ENCODE measurements at places on chromosomes 3 and 15.

- no peak for DNase-seq
These were observed 478.5 kb upstream of the CBLB start for GRCh38 chr3:106347350-106347749.

GRCh38 chr3:187014417-187014864 is 84.1 kb downstream of the ST6GAL1 start:
- DNase-seq = no peak

DNA sequence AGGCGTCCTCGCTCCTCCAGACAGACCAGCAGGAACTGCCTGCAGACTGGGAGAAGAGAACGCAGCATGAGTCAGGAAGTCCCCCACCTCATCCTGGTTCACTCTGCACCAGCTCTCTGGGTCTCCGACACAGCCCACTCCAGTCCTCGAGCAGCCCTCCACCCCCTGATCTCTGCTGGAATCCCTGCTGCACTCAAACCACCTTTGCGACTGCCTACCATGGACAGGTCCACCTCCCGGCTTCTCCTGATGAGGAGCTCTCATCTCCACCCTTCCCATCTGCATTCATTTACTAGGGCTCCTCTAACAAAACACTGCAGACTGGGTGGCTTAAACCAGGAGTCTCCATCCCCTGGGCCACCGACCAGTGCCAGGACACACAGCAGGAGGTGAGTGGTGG is 202.3 kb upstream of the IGF1R start:
- no peak for DNase-seq

GRCh38 chr3:108488631-108489030 is 21.8 kb downstream of the MYH15 start:
- DNase-seq = no peak

- DNase-seq = no peak
These were observed 196.9 kb upstream of the PRICKLE2 start for GRCh38 chr3:64422192-64422591.

- DNase-seq = no peak
These were observed 123.3 kb downstream of the GABRG3 start for GRCh38 chr15:27094235-27094634.

GRCh38 chr15:98734466-98735199 is 86.3 kb downstream of the IGF1R start:
- DNase-seq = peak; percentile 63

DNA sequence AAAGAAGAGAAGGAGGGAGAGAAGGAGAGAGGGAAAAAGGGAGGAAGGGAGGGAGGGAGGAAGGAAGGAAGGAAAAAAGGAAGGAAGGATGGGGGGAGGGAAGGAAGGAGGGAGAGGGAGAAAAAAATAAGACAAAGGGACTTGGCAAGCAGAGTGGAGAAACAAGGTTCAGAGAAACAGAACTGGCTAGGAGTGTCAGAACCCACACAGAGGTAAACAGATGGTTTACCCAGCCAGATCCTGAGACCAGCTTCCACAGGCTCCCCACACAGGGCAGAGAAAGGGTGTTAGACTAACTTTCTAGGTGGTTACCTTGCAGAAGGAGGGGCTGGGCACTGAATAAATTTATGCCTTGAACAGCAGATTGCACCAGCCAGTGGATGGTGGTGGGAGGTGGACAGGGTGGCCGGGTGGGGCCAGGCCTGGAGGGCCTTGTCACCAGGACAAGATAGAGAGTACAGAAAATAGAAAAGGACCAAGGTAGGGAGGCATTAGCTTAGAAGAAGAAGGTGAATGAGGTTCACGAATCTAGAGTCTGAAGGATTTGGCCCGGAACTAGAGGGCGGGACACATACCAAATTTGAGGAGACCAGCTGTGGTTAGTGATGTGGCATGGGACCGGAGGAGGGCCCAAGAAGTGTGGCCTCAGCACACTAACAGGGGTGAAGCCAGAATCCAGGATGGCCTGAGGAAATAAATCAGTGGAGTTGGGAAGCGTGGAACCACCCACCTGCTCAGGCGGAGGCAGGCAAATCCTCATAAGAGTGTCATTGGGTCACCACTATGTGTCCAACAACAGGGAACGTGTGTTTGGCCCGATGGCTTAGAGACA is 1.2 kb upstream of the TM4SF1 start:
- DNase-seq = no peak

DNA sequence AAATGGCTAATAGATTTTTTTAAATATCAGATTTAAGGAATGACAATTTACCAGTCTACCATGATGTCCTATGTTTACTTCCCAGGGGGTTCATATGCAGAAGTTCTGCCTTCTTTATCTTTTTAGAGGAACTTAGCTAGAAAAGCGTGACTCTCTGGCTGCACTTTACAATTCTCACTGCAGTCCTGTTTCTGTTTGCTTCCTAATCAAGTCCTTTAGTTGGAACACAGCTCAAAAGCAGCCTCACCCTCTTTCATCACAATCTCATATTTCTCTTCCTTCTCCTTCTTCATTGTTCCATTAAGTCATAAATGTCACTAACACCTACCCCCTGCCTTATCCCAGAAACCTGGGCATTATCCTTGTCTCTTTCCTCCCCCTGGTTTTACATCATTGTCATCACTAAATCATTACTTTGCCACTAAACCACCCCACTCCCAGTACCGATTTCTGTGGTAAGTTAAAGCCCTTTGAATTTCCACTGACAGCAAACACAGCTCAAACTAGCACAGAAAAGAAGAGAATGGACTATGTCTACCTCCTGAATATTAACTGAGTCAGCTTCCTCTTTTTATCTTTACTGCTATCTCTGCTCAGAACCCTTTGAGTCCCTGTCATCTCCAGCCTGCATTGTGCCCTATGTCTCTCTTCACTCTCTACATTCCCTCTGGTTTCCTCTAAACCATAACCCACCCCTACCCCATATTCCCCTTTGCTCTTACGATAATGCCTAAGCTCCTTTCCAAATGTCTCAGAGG is 13.8 kb upstream of the PPP4R2 start:
- DNase-seq = peak; percentile 30

- peak; percentile 26 for DNase-seq
These were observed 43.0 kb upstream of the HEG1 start for GRCh38 chr3:125098611-125099291.

DNA sequence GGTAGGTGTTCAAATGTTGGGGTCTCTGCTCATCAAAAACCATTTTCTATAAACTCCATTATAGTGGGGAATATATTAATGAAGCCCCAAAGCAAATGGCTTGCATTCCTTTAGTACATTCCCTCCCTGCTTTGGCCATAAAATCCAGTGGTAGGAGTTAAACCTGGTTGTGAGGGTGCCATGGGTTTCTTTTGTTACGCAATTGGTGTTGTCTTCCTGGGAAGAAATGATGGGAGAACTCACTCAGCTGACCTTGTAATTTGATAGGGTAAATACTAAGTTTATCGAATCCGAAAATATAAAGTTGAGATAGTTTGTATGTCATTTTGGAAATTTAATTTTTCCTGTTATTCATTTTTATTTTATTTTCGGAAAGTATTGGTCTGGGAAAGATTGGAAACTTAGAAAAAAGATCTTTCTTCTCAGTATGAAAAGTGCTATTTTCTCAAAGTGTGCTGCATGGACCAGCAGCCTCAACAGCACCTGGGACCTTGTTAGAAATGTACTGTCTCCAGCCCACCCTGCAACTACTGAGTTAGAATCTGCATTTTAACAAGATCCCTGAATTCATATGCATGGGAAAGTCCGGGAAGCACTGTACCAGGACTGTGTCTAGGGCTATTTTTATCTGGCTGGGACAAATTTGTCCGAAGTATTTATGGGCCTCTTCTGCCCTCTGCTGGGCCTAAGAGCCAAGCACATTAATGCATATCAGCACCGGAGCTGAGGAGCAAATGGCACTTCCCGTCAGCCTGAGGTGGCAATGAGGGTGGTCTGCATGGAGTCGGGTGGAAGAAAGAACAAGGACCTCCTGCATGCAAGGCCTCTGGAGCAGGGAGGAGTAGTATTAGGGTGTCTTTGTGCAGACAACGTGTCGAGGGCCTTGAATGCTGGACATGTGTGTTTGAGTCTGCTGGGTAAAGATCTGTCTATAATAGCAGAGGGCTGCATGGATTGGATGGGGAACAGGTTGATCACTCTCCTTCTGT is 54.7 kb downstream of the FAM81A start:
- peak; percentile 73 for DNase-seq

DNA sequence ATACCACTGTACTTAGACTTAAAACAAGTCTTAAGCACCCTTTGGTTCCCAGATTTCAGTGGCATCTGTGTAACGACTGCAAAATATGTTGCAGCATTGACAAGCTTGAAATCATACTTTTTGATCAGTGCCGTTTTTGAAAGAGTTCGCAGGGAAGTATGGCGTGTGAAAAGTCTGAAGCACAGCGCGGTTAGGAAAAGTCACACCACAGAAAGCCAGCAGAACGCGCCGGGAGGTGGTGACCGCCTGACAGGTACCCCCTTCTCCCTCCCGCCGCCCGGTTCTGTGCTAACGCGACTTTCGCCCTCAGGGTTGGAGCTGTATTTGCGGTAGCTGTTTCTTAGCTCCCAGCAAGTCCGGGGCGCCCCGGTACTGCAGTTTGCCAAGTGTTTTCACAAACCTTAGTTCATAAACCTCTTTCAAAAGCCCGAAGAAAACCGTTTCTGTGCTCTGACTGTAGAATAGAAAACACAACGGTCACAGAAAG is 481 bp upstream of the CRYBG3 start:
- peak; percentile 86 for DNase-seq

DNA sequence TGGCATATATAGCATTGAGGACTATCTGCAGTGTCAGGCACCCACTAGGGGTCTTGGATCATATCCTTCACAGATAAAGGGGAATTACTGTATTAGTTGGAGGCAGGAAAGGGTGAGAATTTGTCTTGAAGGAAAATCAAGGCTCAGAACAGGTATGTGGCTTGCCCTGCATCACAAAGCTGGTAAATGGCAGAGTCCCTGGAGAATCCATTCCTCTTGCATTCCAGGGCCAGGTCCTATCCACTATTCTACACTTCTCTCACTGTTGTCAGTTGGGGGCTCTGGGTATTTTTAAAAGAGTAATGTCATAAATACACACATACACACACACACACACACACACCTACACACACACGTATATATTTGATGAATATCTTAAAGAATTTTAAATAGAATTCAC is 19.8 kb upstream of the FGF12 start:
- DNase-seq = no peak

- no peak for DNase-seq
These were observed 329.1 kb upstream of the TPRG1 start for GRCh38 chr3:188842639-188843038.

GRCh38 chr3:30368978-30369377 is 237.4 kb upstream of the TGFBR2 start:
- DNase-seq = peak; percentile 9

GRCh38 chr3:57659004-57659673 is 33.7 kb downstream of the DENND6A start:
- no peak for DNase-seq

DNA sequence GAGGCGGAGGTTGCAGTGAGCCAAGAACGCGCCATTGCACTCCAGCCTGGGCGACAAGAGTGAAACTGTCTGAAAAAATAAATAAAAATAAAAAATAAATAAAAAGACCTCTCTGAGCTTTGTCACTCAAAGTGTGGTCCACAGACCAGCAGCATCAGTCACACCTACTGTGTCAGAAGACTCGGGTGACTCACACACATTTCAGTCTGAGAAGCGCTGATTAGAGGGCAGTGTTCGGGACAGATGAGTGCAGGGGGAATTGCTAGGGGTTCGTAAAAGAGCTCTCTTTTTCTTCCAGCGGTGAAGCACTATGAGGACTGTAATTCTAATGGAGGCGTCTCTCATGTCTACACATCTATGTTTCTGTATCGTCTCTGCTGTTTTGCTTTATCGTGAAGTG is 5.7 kb downstream of the PODXL2 start:
- DNase-seq = no peak

DNA sequence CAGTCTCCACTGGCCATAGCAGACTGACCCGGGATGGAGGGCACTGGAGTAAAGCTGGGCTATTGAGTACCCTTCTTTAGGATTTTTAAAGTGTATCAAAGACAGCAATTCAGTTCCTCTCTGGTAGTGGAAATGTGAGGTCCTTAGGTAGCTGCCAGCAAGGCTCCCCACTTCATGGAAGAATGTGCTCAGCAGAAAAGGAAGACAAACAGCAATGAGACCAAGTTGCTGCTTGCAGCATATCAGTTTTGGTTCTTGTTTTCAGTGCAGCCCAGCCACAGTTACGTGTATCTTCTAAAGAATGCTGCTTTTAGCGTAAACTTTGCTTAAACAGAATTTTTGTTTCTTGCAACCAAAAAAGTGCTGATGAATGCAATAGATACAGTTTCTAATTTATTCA is 374.0 kb upstream of the CBLB start:
- DNase-seq = no peak

DNA sequence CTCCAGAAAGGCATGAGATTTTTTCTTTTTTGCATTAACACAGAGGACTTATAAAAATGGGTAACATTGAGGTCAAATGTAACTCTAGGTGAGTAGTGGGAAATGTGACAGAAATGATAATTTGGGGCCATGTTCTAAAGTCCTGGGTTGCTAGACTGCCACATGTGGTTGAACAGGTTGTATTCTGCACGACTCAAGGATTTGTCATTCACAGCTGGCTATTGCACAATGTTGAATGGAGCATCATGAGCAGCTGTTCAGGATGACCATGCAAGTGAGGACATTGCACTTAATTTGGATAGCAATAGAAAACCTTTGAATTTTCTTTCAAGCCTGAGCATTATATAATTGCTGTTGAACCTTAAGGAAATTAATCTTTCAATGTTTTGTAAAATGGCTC is 396.6 kb downstream of the NAALADL2 start:
- DNase-seq = peak; percentile 1

- DNase-seq = peak; percentile 58
These were observed 13.8 kb upstream of the TNFSF10 start for GRCh38 chr3:172536993-172537419.

GRCh38 chr3:76551739-76552138 is 488.2 kb upstream of the ROBO2 start:
- no peak for DNase-seq

GRCh38 chr15:91787198-91787597 is 66.3 kb upstream of the SLCO3A1 start:
- no peak for DNase-seq

- no peak for DNase-seq
These were observed 50.3 kb downstream of the EXD1 start for GRCh38 chr15:41180206-41180789.

DNA sequence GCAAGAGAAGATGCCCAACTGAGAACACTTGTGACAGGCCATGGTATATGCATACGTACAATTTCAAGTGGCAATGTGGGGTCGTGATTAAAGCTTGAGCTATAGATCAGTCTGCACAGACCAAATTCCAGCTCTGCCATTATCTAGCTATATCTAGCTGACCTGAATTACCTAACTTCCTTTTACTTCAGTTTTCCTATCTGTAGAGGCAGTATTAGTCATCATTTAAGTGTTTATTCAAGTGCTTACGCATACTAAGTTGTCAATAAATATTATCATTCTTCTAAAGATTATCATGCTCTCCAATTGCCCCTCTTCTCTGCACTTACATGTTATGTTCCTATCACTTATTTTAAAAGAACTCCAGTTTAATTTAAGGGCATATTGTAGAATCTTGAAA is 87.9 kb downstream of the ARPP21 start:
- no peak for DNase-seq

GRCh38 chr3:56379723-56380287 is 88.5 kb downstream of the ERC2 start:
- DNase-seq = no peak

GRCh38 chr3:195900436-195901355 is 7.7 kb downstream of the TNK2 start:
- DNase-seq = no peak

- DNase-seq = no peak
These were observed 30.9 kb downstream of the UBE3A start for GRCh38 chr15:25407950-25408349.

- DNase-seq = no peak
These were observed 292.7 kb downstream of the DIPK2A start for GRCh38 chr3:144264350-144264749.
